HCT116 (cell line): ENCODE measurements at places on chromosomes 13 and 19. TPM values are rescaled to one million over a fixed set of nuclear protein-coding genes. Genes with fewer than 3 reads are reported as not detected.

The ACP5 gene
- total RNA-seq = 1.2 TPM

The ERICH4 gene
- total RNA-seq = not detected

The CD33 gene
- 3.1 TPM for total RNA-seq

The NLRP9 gene
- not detected for total RNA-seq

The RDH8 gene
- not detected for total RNA-seq

The OR1M1 gene
- total RNA-seq = not detected
